ENCODE measurements at places on chromosomes 3 and 15. TPM values are rescaled to one million over a fixed set of nuclear protein-coding genes. Genes with fewer than 3 reads are reported as not detected.

The SLC7A14 gene
- 0.04 TPM for total RNA-seq

- no peak for DNase-seq
These were observed 34.7 kb upstream of the PHLDB2 start for GRCh38 chr3:111824351-111824750.

The TIMMDC1 gene
- total RNA-seq: 92.7 TPM

DNA sequence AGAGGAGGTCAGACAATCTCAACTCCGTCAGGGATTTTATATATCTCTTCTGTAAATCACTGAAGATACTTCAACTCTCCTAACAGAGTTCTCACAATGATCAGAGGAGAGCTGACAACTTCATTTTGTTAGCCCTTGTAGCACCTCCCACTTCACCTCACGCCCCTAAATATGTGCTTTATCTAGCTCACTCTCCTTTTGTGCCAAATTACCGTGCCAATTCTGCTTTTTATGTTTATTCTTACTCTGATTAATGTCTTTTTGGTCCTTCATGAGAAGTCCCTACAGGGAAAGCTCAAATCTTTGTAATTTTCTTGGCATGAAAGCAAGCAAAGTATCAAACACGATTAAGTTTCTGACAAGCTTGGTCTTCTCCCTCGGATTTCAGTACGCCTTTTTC is 636.1 kb upstream of the NAALADL2 start:
- no peak for DNase-seq

DNA sequence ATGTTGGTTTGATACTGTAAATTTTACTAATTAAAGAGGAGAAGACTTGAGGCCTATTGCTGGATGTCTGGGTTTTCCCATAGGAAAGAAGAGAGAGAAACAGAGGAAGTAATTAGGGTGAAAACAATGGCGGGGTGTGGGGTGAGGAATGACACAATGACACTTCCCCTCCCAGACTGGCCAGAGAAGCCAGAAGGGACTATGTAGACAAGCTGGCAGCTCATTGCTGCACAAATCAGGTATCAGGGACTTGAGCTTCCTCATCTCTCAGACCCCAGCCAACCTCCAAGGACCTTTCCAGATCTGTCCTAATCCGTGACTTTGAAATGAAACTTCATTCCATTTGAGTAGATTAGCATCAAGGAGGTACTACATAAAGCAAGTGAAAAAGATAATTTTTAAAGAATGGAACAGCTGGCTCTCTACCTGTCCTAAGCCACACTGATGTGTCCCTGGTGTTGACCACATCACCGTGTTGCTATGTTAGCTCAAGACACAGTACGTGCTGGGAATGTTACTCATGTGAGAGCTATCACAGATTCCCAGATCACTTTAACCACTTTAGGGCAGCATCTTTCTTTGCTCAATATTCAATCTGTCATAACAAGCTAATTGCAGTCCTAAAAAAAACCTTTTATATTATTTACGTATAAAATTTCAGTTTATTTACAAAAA is 22.2 kb downstream of the TMEM212 start:
- DNase-seq: no peak

The C3orf49 gene
- not detected for total RNA-seq

Data from sciatic nerve (tissue), 2 donors.